ENCODE measurements at places on chromosomes 11 and 22.

- no peak for DNase-seq
Observed at GRCh38 chr11:111303461-111303860, 5.1 kb downstream of the POU2AF3 start.

- no peak for DNase-seq
Observed at GRCh38 chr11:3896644-3897043, 41.2 kb downstream of the STIM1 start.

DNA sequence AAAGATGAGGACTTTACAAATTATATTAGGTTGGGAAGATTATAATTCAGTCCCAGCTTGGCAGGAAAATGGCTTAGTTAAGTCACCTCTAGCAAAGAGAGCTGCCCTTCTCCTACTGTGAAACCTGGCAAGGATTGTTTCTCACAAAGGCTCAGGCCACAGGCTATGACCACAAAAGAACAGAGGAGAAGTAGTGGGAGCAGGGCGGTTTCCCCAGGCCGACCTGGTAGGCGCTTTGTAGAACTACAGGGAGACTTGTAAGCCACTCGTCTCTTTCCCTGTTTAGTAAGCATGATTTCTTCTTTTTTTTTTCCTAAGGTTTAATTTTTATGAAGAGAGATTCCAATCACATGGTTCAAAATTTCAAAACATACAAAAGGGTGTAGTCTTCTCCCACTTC, 4.6 kb downstream of the SNAP29 start:
- DNase-seq: no peak

DNA sequence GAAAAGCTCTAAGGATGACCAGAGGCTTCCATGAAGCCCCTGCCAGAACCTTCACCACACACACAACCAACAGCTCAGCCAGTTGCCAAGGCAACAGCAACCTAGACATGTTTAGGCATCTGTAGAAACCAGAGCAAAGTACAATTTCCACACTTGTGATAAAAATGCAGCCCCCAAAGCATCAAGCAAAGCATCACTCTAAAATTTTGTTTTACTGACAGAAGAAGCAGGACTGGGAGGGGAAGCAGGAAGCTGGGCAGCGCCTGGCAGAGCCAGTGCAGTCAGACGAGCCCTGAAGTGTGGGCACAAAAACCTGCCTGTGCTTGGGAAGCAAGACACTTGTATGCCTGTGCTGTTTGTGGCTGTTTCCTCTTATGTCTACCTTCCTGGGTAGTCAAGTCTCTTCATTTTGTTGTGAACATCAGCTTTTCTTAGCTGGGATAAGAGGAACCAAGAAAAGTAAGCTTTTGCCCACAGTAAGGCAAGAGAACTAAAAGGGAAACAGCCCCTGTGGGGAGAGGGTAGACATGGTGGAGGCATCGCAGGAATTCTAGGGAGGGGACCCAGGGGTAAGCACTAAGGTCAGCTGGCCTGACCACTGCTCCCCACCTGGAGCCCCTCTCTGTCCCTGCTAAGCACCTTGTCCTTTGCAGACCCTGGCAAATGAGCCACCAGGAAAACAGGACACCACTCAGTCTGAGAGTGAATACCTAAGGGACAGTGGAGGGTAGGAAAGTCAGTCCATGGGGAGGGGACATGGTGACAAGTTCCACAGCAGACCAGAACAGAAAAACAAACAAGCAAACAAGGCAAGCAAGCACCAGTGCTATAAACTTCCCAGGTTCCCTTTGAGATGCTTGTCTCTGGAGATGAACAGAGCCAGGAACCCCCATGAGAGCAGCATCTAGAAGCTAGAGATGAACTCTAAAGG, 13.4 kb downstream of the PACSIN2 start:
- no peak for DNase-seq
